Left forelimb (tissue), 1 donor: ENCODE measurements at places on chromosomes 3 and 15.

- DNase-seq = no peak
Measured at GRCh38 chr3:152505926-152506325, 237.2 kb downstream of the MBNL1 start.

GRCh38 chr15:29682361-29682760 is 139.9 kb downstream of the TJP1 start:
- DNase-seq = peak; percentile 37

GRCh38 chr3:108513961-108514360 is 3.6 kb upstream of the MYH15 start:
- DNase-seq = no peak

DNA sequence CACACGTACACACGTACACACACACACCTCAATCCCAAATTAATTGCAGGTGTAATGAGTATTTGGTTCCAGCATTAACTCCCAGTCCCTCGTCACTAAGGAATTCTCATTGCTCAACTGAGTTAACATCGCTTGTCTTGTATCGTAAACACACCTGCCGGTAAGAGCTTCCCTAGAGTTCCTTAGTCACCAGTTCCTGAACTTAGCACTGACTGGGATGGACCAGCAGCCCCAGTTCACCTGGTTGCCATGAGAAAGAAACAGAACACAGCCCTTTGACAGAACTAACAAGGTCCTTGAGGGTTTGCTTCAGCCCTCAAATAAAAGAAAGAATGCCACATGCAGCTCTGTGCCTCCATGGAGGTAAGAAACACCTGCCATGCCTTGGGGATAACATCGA is 66.3 kb upstream of the SLCO3A1 start:
- DNase-seq = no peak

GRCh38 chr15:59273234-59273633 is 66.6 kb downstream of the LDHAL6B start:
- no peak for DNase-seq

- no peak for DNase-seq
Measured at GRCh38 chr3:114404590-114404989, 110.8 kb downstream of the TIGIT start.

GRCh38 chr3:140843656-140844055 is 98.0 kb upstream of the SLC25A36 start:
- DNase-seq = no peak

- DNase-seq = no peak
Measured at GRCh38 chr3:56969851-56970250, 90.6 kb upstream of the SPATA12 start.

DNA sequence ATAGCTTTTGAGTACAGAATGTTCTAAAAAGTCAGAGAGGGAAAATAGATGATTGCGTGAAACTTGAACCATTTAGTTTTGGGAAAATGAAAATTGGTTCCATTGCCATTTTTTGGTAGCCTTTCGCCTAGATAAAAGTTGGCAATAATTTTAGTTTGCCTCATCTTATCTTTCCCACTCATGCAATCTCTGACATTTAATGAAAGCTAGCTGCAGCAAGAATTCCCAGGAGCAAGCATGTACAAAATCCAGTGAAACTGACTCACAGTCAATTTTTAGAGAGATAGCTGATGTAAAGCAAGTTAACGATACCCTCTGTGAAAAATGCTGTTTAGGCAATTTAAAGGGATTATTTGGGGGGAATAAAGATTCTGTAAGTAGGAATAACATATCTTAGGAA is 797.4 kb downstream of the GRM7 start:
- DNase-seq = no peak

- no peak for DNase-seq
Measured at GRCh38 chr3:125207949-125208568, 4.5 kb downstream of the SLC12A8 start.

DNA sequence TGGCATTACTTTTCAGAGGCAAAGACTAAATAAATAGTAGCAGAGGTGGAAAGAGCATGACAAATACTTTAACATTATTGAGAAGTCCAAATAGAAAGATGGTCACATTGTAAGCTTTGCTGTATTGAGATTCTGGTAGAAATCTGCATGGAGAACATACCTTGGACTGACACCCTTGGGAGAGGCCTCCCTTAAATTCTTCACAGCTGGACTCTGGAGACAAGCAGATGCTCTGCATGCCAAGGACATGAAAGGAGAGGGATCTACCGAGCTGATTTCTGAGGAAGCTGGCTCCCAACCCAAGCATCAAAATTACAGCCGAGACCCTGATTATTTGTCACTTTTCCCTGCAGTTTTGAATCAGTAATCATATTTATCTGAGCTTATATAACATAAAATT is 212.5 kb upstream of the COL8A1 start:
- DNase-seq = no peak

- DNase-seq = no peak
Measured at GRCh38 chr3:11805716-11806115, 41.0 kb downstream of the TAMM41 start.

DNA sequence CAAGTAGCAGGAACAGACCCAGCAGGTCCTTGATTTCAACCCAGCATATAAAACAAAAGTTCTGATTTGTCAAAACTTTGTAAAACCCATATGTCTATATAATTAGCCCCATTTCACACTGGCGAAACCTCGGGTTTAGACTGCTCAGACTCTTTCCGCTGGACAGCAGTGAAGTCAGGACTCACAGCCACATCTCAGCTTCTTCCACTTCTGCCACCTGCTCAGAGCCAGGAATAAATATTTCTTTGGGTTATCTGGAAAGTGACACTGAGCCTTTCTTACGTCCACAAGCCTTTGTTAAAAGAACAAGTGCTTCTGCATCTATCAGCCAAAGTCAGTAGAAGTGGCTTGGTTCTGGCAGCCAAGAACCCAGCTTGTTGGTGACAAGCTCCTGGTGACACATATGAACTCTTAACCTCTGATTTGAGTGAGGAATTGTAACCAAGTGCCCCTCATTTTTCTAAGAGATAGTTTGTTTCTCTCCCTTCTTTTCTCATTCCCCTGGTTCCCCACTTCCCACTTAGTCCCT is 118.1 kb upstream of the CHD2 start:
- no peak for DNase-seq

GRCh38 chr3:153182501-153183293 is 20.7 kb downstream of the RAP2B start:
- no peak for DNase-seq

GRCh38 chr3:136989781-136990524 is 32.2 kb downstream of the IL20RB start:
- DNase-seq = no peak

- no peak for DNase-seq
Measured at GRCh38 chr15:64127521-64128270, 23.8 kb upstream of the SNX22 start.

GRCh38 chr3:37183976-37184375 is 9.6 kb upstream of the LRRFIP2 start:
- DNase-seq = no peak

- DNase-seq = peak; percentile 78
Measured at GRCh38 chr3:77467702-77468625, 428.1 kb downstream of the ROBO2 start.

- no peak for DNase-seq
Measured at GRCh38 chr3:21433751-21434150, 317.3 kb downstream of the ZNF385D start.

DNA sequence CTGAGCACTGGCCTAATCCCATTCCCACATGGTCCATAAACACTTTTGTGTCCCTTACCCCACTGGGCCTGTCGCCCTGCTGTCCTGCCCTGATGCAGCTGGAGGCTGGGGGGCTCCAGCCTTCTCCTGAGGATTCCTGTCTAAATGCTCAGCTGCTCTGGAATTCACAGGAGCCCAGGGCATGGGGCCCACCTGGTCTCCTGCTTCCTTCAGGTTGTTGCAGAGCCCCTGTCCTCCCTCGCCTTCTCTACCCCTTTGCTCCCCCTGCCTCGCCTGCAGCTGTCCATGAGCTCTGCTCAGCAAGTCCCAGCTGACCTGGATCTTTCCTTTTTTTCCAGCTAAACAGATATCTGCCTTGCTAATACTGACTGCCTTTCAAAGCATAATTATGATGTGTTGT is 286.9 kb downstream of the XXYLT1 start:
- DNase-seq = no peak

DNA sequence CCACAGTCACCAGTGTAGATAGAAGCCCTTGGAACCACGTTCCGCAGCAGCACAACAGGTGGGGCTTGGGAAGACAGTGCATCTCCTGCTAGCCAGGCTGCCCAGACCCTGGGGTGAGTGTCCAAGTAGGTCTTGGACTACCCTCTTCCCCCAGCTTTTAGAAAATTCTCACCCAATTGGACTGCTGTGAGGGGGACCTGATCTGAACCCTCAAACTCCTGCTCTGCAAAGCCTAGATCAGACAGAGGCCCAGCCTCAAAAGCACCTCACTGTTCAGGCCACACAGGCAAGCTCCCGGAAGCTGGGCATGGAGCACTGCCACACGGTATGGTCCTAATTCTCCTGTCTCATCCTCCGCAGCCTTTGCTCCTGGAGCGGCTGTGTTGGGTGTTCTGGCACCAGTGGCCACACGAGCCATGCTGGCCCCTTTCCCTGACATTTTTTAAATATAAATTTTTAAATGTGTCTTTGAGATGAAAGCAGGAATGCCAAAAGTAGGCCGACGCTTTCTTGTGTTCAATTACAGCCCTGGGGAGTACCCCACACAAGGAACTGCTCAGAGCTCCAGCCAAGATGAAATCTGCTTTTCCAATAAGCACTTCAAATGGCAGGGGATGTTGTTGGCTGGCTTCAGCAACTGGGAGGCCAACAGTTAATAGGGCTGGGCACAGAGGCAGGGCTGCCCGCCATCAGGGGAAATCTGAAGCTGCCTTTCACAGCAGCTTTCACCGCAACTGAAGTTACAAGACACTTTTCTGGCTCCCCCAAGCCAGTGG is 40.9 kb downstream of the CPN2 start:
- DNase-seq = no peak

- DNase-seq = no peak
Measured at GRCh38 chr15:81819924-81820635, 225.7 kb downstream of the MEX3B start.

- no peak for DNase-seq
Measured at GRCh38 chr15:68337826-68338225, 60.3 kb downstream of the FEM1B start.

GRCh38 chr15:101534376-101534970 is 45.0 kb upstream of the PCSK6 start:
- DNase-seq = no peak

DNA sequence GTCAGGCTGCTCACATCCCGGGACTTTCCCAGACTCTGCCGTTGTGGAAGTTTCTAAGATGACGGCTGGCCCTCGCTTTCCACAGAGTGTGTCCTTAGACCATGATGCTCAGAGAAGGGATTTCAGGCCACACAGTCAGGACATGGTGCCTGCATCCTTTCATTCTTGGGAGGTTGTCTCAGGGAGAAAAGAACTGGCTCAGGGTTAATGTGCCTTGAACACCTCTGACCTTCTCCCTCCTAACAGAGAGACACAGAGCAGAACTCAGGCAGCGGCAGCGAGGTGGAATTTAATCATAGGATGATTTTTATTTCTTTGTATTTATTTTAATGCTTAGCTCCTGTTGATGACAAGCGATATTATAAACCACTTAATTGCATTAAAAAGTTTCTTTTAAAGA is 96.9 kb upstream of the ATP2B2 start:
- no peak for DNase-seq

- DNase-seq = no peak
Measured at GRCh38 chr3:11699083-11699427, 55.3 kb upstream of the VGLL4 start.

DNA sequence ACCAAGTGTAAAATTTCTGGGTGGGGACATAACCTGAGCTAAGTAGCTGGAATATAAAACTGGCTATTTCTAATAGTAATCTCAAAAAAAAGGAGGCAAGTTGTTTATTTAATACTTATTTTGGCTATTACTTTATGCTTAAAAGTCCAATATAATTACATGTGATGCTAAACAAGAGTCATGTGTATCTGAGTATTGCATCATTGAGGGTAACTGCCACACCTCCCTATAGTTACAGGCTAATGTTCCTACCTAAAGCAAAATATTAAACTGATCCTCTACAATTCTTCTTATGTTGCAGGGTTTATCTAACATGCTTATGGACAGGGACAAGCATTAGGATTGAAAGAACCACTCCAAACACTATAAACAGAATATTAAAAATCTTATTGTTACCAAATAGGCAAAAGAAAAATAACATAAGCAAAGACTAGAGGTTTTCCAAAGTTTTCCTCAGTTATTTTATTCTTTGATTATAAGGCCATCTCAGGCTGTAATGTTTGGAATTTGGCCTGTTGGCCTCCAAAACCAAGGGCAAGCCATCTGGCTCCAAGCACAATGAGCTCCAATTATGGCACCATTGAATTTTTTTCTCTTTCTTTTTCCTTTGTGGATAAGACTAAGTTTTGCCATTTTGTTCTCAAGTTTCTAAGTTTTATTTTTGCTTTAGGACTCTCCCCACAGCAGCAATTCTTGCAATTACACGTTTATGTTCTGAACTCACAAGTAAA is 75.8 kb upstream of the ABI3BP start:
- no peak for DNase-seq
